ENCODE measurements at places on chromosomes 6 and 20.

- DNase-seq = no peak
Measured at GRCh38 chr20:2697768-2698167, 5.2 kb downstream of the EBF4 start.

DNA sequence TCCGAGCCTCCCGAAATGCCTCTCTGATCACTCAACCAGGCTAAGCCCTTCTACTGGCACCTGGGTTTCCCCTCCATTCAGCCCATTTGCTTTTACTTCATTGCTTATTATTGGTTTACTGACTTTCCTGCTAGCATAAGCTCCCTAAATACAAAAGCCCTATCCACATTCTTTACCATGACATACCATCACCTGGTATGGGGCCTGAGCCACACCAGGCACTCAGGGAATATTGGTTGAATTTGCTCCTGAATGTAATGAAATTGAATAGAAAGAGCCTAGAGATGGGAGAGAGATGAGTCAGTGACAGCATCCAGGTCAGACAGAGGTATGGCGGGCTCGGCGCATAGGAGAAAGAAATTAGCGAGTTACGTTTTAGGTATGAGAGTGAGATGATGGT, 120.0 kb downstream of the CD164 start:
- no peak for DNase-seq

DNA sequence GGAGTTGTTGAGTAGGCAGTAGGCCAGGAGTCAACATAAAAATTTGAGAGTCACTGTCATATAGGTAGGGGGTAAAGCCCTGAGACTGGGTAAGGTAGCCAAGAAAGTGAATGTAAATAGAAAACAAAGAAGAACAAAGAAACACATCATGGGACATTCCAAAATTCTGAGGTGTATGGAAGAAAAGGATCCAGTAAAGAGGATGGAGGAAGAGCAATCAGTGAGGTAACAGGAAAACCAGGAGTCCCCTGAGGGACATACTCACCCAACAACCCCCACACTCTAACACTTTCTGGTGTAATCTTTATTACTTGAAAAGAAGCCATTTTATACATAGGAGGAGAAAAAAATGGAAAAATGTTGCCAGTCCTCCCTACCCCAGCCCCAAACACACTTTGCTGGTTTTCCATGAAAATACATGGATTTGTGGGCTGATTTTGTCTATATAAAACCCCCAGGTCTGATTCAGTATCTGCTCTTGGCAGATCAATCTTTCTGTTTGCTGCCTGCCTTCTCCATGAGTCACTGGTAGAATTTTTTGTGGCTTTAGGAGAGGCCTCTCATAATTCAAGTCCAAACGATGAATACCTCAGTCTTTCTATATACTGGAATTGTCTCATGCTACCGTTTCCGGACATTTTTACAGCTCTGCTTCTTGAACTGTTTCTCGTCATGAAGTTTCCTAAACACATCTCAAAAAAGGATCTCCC, 271.4 kb upstream of the MAN1A1 start:
- no peak for DNase-seq

- DNase-seq = peak; percentile 21
Measured at GRCh38 chr6:137978252-137978896, 111.3 kb downstream of the TNFAIP3 start.

DNA sequence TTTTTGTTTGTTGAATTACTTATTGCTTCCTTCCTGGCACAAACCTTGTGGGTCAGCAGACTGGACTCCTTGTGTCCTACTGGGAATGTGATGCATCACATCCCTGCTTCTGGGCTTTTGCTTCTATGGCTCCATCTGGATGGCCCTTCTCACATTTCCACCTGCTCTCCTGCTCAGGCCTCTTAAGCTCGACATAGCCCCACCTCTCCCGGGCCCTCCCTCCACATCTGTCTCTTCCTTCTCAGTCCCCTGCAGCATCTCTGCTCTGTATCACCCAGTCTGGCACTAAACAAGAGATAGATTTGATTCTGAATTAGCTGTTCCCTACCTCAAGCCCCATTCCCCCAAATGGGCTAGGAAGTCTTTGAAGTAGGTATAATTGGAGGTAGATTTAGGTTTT, 356.8 kb downstream of the DHX35 start:
- no peak for DNase-seq

DNA sequence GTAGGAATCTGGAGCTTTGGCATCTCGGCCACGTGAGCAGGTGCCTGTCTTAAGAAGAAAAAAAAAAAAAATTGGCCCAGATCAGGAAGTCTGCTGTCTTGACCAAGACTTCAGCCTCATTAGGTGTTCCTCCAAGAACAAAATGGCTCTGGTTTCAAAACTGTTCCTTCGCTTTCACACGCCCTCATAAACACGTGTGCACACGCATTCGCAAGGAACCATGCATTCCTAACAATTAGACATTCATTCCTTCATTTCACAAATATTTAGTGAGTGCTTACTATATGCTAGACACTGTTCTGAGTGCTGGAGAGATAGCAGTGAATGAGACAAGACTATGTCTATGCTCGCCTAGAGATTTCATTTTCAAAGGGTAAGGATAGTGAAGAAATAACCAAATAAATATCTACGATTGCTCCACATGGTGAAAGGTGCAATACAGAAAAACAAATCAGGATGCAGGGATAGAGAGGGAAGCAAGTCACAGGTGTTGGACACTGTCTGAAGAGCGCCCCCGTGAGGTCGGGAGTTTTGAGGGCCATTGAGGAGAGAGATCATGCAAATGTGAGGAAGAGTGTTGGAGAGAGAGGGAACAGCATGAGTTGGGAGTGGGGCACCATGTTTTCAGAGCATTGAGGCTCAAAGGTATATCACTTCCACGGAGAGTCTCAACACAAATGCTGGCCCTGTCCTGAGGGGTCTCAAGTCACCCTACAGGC, 53.3 kb downstream of the CCDC170 start:
- DNase-seq = no peak

DNA sequence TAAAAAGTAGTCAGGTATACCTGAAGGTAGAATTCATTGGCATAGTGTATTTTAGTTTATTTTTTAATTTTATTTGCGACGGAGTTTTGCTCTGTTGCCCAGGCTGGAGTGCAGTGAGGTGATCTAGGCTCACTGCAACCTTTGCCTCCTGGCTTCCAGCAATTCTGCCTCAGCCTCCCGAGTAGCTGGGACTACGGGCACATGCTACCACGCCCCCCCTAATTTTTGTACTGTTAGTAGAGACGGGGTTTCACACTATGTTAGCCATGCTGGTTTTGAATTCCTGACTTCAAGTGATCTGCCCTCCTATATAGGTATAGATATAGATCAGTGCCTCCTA, 102.8 kb upstream of the PRSS16 start:
- no peak for DNase-seq

DNA sequence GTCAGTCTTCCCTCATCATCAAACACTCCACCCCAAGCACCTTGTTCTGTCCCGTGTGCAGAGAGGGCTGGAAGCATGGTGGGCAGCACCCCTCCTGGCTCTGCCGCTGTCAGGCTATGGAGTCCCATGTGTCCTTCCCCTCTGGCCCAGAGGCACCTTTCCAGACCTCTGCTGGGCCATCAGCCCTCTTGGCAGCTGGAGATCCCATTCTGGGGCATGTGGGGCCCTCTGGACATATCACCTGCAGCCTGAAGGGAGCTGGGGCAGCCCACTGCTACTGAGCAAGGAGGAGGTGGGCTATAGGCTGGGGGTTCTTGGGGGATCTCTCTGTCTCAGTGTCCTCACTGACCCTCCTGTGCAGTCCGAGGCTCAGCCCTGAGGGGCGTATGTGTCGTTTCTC, 42.2 kb downstream of the SUN5 start:
- DNase-seq = no peak

GRCh38 chr6:33425668-33426577, 6.1 kb downstream of the SYNGAP1 start:
- DNase-seq = peak; percentile 89

GRCh38 chr20:63968928-63969760, 586 bp downstream of the ZNF512B start:
- peak; percentile 49 for DNase-seq

DNA sequence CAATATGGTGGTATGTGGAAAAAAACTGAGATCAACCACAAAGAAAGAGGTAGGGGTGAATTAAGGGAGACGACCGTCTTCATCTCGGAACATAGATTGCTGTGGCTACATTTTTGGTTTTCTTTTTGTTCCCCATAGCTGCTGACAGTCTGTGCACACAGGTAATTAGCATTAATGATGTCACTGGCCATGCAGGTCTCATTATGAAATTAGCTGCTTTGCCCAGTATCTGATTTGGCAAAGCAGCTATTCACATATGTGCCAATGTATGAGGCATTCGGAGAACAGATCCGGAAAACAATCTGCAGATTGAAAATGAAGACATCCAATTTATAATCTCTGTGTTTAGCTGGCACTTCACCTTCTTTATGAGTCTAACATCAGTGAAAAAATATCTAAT, 13.1 kb downstream of the NOX3 start:
- no peak for DNase-seq

DNA sequence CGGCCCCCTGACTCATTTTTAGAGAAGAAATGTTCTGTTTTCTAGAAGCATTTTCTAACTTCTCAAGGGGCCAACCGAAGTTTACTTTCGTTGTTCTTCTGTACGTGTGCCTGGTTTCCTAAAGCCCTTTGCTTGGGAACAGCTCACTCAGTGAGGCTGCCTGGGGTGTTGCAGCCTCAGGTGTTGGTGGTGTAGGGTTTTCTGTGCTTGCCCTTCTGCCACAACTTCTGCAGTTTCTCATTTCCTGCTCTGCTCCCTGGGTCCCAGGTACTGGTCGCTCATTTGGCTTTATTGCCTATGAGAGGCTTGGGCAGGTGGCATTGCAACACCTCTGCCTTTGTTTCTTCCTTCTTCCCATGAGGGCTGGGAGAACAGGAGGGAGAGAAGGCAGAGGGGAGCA, 278.3 kb downstream of the SOX4 start:
- DNase-seq = no peak

- no peak for DNase-seq
Measured at GRCh38 chr6:154414021-154414813, 57.6 kb upstream of the IPCEF1 start.

DNA sequence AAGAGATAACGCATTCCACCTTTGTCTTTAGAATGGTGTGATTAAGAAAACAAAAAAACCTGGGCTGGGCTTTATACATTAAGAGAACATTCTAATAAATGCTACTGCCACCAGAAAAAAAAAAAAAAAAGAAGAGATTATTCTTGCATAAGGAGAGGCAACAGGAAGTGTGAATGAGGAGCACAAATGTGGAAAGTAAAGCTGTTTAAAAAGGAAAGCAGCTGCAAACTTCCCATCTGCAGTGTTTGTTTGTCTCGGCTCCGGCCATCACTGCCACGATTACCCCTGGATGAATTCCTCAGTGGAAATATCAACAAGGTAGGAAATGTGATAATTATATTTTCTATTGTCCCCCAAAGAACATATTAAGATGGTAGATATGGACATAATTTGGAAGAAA, 223.9 kb downstream of the PHF3 start:
- no peak for DNase-seq

DNA sequence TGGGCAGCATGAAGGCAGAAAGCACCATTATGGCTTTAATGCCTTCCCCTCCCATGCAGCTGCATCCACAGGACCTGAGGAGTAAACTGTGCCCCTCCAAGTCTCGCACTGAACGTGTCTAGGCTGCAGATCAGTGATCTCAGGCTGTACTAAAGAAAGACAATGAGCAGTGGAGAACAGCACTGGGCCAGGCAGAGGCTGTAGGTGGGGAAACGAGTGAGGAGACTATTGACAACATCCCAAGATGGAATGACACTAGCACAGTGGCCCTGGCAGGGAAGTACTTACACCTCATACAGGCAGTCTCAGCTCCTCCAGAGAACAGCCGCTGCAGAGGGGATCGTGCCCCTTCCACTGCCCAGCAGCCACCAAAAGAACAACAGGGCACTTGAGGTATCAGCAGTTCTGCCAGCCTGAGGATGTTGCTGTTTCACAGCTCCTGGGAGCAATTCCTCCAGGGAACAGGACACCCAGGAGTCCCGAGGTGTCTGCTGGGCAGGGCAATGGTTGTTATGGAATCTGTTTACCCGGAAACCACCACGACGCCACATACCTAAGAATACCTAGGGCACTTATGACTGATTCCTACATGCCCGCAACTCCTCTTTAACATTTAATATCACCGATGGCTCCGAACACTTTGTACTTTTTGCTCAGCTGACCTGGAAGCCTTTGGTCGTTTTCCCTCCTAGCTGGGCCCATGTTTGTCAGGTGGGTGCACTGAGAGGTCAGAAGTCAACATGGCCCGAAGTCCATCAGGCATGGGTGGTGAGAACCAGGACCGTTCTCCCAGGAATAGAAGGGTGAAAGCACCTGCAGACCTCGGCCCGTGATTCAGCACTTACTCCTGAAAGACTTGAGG, 79.1 kb downstream of the SLC22A23 start:
- DNase-seq = no peak

DNA sequence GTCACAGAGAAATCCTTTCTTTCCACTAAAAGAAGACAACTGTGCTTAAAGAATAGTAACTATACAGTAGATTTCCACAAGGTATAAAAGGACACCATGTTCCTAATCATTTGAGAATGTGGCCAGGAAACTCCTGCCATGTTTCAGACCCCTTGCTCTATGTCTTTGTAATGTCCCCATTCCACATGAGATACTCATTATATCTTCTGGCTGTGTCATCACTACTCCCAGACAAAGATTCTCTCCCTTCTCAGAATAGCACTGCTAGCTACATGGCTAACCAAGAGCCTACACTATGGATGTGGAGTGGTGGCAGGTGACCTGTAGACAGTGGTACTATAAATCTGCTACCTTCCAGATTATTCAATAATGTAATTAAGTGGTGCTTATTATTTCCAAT, 218.1 kb upstream of the MCHR2 start:
- DNase-seq = no peak

- peak; percentile 9 for DNase-seq
Measured at GRCh38 chr6:80163754-80164187, 57.3 kb downstream of the BCKDHB start.

GRCh38 chr6:22727710-22728109, 158.3 kb downstream of the HDGFL1 start:
- peak; percentile 22 for DNase-seq

DNA sequence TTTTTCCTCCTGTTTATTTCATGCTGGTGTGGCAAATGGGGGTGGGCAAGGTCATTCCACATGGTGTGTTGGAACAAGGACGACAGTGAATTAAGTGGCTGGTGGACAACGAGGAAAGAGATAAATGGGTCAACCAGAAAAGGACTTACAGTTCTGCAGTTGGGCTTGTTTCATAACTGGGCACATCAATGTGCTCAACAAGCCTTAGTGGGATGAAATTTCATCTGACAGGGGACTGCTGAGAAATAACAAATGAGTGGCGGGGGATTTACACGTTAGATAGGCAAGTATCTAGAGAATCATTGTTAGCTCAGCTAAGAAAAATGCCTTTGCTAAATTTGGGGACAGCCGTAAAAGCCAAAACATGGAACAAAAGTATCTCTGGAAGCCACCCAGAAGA, 163.6 kb downstream of the NRN1 start:
- no peak for DNase-seq

- DNase-seq = no peak
Measured at GRCh38 chr20:9630554-9630953, 116.2 kb downstream of the LAMP5 start.

GRCh38 chr6:119476024-119476423, 126.5 kb upstream of the MAN1A1 start:
- no peak for DNase-seq

- DNase-seq = no peak
Measured at GRCh38 chr20:14956026-14956425, 618.6 kb upstream of the FLRT3 start.

All from cardiac muscle cell (in vitro differentiated cells and primary cell).